ENCODE measurements at places on chromosomes 1 and 21.

- no peak for DNase-seq
These were observed 23.6 kb downstream of the ARMH1 start for GRCh38 chr1:44698138-44698537.

GRCh38 chr1:61081686-61082310 lies 563 bp upstream of the NFIA start:
- DNase-seq = peak; percentile 42

- no peak for DNase-seq
These were observed 16.4 kb upstream of the CAPN2 start for GRCh38 chr1:223695941-223696340.

DNA sequence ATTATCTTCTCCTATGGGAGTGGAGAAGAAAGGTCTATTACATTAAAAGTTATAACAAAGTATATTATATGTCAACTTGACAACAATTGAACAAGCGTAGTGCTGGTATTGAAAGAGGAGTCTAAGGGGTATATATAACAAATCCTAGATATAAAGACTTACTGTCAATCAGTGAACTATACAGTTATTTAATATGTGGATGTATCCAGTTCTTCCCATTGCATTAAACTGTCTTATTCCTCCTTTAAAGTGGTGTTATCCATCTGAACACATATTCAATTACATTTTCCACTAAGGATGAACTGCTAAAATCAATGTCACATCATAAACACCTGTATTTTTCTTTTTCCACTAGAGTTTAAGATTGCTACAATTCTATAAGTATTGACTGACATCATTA lies 438.8 kb downstream of the DPYD start:
- DNase-seq = no peak

DNA sequence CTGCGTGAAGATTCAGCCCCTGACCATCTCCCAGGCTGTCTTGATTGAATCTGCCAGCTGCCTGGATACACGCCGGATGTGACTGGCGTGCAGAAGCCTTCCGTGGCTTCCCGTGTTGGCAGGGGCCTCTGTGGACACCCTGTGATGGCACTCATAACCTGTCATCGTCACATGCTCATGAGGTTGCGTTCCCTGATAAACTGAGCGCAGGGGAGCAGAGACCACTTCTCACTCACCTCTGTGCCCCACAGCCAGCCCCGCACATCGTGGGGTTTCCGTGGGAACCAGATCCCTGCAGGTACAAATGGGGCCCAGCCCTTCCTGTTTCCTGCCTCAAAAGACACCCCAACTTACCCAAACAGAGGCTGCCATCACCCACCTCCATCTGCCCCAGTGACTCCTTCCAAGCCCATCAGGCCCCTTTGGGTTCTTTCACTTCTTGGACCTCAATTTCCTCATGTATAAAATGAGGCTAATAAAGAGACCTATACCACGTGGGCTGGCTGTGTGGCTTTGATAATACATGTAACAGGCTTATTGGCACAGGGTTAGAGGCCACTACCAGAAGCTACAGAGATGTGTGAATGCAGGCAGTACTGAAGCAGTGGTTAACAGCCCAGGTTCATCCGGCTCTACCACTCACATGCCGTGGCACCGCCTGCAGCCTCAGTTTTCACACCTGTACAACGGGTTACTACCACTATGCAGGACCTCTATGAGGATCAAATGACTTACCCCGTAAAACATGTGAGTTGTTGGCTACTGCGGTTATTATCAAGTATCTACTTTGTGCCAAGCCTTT lies 23.6 kb downstream of the HTR6 start:
- no peak for DNase-seq

GRCh38 chr1:209504571-209504970 lies 78.9 kb upstream of the CAMK1G start:
- no peak for DNase-seq

GRCh38 chr1:54403808-54404261 lies 2.4 kb downstream of the SSBP3 start:
- DNase-seq = no peak

DNA sequence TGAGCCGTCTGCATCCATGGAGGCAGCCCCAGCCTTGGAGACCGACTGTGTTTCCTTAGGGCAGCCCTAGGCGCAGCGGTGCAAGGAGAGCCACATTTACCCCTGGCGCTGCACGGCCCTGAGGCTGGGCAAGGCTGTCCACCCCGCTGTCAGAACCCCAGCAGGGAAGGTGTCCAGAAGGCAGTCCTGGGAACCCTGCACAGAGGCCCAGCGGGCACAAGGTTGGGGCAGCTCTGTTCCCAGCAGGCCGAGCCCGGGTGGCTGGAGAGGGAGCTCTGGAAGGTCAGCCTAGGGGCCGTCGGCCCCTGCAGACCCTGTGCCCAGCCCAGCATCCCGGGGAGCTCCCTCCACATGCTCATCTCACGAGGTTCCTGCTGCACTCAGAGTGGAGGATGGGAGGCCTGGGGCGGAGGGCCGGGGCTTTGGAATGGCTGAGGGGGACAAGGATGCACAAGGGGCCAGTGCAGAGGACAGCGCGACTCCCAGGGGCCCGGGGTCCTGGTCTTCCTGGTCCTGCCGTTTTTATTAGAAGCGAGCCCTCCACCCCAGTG lies 19.9 kb upstream of the SAMD11 start:
- no peak for DNase-seq

DNA sequence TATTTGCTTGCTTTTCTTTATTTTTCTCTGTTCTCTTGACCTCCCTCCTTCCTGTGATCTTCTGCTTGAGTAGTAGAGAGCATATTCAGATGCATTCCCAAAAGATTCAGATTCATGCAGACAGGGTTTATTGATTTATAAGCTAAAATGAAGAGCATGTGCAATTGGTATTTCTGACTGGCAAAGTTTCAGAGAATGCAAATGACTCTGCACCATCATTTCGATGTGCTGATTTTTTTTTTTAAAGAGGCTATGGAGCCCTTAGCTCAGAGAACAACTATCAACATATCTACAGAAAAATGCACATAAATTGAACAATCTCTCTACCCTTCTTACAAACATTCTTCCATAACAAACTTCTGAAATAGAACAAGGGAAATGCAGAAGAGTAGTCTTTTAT lies 312.0 kb downstream of the VAV3 start:
- peak; percentile 66 for DNase-seq

GRCh38 chr1:44842862-44843655 lies at the start of gene PTCH2:
Gene PTCH2 (minus strand): TSS chr1:44843253. CDS start chr1:44842932, 321 bp downstream.
- no peak for DNase-seq

DNA sequence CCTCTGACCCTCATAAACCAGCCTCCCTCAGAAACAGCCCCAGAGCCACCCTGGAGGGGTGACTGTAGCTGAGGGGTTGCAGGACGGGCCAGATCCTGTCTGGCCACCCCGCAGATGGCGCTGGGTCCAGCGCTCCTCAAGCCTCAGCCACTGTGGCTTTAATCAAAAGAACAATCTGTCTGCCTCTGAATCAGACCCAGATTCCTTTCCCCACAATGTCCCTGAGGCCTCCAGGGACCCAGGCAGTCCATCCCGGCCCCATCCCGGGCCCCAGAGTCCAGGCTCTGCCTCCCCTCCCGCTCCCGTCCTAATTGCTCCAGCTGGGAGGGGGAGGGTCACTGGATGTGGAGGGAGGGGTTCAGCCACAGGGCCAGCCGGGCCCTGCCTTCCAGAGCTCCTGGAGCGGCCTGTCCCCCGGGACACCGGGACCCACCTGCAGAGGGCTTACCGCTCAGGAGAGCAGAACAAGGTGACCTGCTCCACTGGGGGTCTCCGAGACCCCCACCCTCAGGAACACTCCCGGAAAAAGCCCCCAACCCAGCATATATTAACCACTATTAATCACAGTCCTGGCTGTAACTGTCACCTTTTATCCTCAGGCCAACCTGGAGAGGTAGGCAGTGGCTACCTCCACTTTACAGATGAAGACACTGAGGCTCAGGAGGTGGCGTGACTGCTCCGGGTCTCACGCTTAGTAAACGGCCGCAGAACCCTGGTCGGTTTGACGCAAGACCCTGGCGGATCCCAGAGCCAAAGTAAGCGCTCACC lies 836 bp upstream of the FBLIM1 start:
- no peak for DNase-seq

DNA sequence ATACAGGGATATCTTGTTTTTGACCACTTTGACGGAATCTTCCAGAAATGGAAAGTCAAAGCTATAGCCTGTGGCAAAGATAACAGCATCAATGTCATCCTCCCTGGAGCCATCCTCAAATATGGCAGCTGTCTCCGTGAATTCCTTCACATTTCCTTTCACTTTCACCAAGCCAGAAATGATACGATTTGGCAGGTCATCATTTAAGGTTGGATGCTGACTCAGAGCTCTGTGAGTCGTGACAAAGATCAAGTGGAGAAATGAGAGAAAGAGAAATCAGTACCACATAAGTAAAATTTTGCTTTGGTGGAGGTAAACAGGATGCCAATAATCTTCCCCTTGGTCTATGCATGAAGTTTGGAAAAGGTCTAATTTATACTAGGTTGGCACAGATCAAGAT lies 23.9 kb downstream of the FMO5 start:
- no peak for DNase-seq

DNA sequence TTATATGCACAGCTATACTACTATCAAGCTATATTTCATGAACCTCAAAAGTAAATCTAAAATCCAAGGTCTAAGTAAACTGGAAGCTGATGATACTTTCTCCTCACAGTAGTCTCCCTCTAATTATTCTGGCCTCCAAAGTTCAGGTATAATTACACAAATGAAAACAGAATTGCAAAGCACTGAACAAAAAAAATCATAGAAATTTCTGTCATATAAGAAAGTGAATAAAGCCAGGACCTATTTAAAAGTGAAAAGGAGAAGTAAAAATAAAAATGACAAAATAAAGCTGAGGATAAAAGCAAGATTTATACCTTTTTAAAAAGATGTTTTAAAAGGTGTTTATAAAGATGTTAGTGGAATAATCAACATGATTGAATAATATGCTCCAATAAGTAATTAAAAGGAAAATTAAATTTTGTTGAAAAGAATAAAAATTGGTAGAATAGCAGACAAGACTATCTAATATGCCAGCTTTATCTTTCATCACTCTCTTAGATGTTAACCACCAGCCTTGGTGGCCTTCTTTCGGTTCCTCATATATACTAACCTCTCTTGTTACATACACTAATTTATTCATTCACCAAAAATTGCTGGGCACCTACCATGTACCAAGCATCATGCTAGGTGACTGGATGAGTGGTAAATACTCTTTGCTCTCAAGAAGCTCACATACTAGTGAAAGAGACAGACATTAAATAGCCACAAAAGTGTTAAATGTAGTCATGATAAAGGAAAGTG lies 25.1 kb downstream of the SHCBP1L start:
- DNase-seq = no peak

GRCh38 chr1:197173571-197174507 lies 27.4 kb upstream of the ASPM start:
- DNase-seq = no peak

Measured in NCI-H446 treated with DMSO at 0.1 percent for 48 hours (cell line).